ENCODE measurements at places on chromosomes 4 and X.

GRCh38 chr4:14064984-14065383 lies 437.5 kb upstream of the BOD1L1 start:
- DNase-seq: no peak

DNA sequence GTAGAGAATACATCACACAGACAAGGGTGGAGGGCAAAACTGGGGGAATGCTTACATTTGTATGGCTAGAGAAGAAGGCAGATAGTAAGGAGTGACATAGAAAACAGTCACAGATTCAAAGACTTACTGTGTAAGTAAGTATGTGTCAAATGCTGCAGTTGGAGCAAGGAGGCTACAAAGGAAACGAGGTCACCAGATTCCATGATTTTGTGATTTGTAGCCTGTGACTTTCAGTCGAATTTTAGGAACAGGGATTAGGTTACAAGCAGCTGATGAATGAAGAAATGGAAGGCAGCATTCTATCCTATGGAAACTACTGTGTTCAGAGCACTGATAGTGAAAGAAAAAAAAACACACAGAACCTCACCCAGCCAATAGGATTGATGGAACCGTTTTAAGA lies 407.9 kb downstream of the IL15 start:
- no peak for DNase-seq

DNA sequence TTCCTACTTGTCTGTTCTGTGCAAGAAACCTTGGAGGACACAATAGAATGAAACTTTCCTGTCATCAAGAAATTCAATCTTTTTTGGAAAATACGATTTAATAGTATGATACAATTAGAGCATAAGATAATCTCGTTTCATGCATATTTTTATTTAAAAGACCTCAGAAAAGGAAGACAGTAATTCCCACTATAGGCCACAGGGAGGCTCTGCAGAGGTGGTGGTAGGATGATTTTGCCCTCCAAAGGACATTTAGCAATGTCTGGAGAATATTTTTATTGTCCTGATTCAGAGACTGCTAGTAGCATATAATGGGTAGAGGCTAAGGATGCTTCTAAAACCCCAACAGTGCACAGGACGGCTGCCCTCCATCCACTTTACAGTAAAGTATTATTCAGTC lies 68.7 kb downstream of the PAK3 start:
- no peak for DNase-seq

DNA sequence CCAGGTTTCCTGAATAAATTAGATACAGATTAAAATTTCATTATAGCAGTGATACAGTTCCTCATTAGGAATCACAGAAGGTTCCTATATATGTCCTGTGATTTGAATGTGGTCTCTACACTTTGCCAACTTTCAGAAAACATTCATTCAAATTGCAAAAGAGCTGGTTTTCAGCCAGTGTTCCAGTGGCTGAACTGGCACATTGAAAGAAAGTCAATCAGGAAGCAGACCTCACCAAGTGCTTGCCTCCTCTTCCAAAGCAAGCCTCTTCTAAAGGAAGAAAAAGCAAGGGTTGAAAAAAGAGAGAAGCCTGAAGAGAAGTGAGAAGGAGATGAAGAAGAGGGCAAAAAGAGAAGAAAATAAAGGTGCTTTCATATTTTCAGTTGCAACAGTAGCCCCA lies 12.7 kb downstream of the KLHL34 start:
- no peak for DNase-seq

- DNase-seq: no peak
These were observed 59.7 kb downstream of the RAPGEF2 start for GRCh38 chr4:159162576-159162975.

DNA sequence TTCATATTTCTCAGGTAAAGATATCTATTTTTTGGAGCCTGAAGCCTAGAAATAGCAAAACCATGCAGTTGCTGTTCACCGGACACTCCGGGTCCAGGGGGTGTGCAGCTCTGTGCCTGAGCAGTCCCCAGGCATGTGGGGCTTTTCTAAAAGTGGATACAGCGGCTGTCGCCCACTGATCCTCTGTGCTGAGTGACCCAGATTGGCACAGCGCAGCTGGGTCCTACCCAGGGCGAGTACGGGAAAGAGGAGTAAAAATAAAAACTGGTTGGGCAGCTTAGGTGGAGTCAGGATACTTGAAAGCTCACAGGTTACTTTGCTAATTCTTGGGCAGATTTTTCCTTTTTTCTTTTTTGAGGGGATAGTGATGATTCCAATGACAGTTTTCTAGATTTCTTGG lies 118.8 kb downstream of the UCHL1 start:
- DNase-seq: no peak

GRCh38 chr4:40122941-40123340 lies 66.3 kb downstream of the N4BP2 start:
- no peak for DNase-seq
